ENCODE measurements at places on chromosomes 12 and 14.

DNA sequence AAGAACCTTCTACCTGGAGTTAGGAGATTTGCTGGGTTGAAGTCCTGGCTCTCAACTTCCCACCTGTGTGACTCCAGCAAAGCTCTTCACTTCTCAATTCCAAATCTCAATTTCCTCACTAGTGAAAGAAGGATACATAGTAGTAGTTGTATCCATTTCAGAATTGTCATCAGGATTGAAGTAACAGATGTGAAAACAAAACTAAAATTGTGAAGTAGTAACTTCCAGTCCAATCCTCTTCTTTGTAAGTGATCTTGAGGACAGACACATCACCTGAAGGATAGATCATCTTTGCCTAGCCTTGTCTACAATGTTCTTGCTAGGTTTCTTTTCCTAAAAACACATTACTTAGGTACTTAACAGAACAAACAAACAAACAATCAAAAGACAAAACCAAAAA, 1.2 kb upstream of the LRRK2 start:
- peak overlapping the region; percentile 28 for H3K4me3 ChIP-seq
- DNase-seq, result no peak
- peaks cover 19% of the 10 kb centered on the region for H3K27me3 ChIP-seq
- H3K27ac ChIP-seq, result no peak overlapping the region
- H3K4me1 ChIP-seq, result no peaks in the 10 kb centered on the region
- H3K36me3 ChIP-seq, result no peaks in the 10 kb centered on the region

- DNase-seq, result no peak
- peaks cover 4% of the 10 kb centered on the region for H3K4me1 ChIP-seq
- no peaks in the 10 kb centered on the region for H3K27me3 ChIP-seq
These were observed 98.4 kb downstream of the LGMN start for GRCh38 chr14:92649934-92650545.

- H3K27me3 ChIP-seq, result no peaks in the 10 kb centered on the region
- H3K4me3 ChIP-seq, result no peak overlapping the region
- no peak overlapping the region for H3K27ac ChIP-seq
- no peak for DNase-seq
- H3K4me1 ChIP-seq, result no peaks in the 10 kb centered on the region
These were observed 26.9 kb upstream of the PTGDR start for GRCh38 chr14:52240623-52241022.

DNA sequence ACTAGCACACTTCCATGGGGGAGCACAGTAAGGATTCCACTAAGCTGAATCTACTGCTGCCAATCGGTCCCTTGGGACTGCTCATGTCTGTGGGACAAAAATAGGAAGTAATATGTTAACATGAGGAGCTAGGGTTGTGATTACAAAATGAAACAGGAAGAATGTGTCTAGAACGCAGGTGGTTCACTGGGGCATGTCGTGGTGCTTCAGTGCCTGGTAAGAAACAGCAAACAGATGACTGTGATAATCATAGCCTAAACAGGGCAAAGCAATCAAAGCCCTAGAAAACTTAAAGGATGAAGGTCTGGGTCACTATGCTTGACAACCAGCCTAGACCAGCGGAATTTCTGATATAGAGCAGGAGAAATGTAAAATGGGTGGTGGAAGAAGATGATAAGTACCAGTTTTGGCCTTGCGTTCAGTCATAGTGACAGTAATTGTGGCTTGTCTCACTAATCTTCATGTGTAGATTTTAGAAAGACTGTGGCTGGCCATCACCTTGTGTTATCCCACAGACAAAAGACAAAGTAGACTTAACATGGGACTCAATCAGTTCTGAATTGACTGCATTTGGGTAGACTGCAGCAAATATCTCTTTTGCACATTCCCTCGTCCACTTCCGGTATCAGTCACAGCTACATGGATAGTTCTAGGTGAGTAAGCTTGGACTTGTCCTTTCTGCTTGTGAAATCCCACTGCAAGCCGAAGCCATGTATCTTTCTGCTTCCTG, 51.4 kb downstream of the WASHC3 start:
- no peak overlapping the region for H3K27ac ChIP-seq
- peaks cover 10% of the 10 kb centered on the region for H3K36me3 ChIP-seq
- no peaks in the 10 kb centered on the region for H3K4me1 ChIP-seq

DNA sequence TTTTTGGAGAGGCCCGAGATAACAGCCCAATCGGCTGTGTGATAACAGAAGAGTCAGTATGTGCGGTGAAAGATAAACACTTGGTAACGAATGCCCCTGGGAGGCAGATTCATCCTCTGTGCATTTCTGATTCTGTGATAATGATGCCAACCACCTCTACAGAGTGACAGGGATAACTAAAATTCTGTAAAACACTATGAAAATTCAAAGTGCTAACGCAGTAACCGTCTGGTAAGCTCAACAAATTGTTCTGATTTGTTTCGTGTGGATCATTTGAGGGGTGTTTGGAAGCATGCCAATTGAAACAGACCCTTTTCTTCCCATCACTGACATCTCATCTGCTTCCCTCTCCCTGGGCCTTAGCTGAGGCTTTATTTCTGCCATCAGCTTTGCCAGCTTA, 76.3 kb downstream of the ESR2 start:
- no peak overlapping the region for H3K4me3 ChIP-seq
- H3K4me1 ChIP-seq, result no peaks in the 10 kb centered on the region
- H3K36me3 ChIP-seq, result peaks cover 93% of the 10 kb centered on the region
- no peaks in the 10 kb centered on the region for H3K27me3 ChIP-seq

DNA sequence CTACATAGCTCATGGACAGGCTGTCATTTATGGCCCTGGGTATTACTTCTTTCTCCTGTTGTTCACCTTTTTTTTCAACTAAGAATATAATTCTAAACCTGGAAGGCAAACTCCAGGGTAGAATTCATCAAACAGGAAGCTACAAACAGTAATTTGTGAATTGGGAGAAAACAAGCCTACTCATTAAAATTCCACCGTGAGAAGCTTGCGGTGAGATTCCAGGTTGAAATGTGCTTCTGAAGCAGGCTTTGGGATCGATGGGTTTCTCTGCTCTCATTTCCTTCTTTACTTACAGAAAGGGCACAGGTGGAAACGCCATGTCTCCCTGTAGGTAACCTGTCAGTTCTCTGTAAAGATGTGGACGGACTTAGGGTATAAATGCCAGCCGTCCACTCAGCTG, 257.5 kb downstream of the TMEM132C start:
- no peak overlapping the region for H3K4me3 ChIP-seq
- no peaks in the 10 kb centered on the region for H3K4me1 ChIP-seq
- no peaks in the 10 kb centered on the region for H3K27me3 ChIP-seq
- H3K27ac ChIP-seq, result no peak overlapping the region
- no peaks in the 10 kb centered on the region for H3K36me3 ChIP-seq

GRCh38 chr14:101495284-101495683, 66.0 kb upstream of the DIO3 start:
- no peaks in the 10 kb centered on the region for H3K36me3 ChIP-seq
- H3K4me3 ChIP-seq, result no peak overlapping the region
- H3K4me1 ChIP-seq, result no peaks in the 10 kb centered on the region

- H3K27me3 ChIP-seq, result peaks cover 5% of the 10 kb centered on the region
- no peaks in the 10 kb centered on the region for H3K36me3 ChIP-seq
- H3K4me1 ChIP-seq, result peaks cover 10% of the 10 kb centered on the region
- DNase-seq, result no peak
- H3K4me3 ChIP-seq, result no peak overlapping the region
- no peak overlapping the region for H3K27ac ChIP-seq
These were observed 9.6 kb upstream of the SNAPC1 start for GRCh38 chr14:61752626-61753025.

DNA sequence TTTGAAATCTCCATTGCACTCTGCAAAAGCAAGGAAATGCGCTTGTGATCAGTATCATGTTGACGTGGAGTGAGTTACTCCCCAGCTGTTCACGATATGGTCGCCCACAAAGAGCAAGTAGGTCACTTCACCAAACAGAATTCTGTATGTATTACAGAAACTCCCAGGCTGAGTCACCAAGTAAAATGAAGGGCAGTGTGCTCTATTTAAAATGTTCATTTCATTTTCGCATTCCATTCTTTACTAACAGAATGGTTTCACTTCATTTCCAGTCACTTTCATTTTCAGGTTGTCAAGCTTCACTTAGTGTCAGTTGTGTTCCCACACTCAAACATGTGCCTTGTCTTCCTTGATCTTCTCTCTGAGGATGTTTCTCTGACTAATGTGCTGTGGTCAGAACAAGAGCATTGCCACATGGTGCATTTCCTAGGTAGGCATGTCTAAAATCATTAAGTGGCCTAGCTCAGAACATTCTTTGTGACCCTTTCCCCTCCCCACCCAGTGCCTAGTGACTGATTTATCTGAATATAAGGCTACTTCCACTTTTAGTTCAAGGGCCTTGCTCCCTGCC, 391.2 kb downstream of the RAD51B start:
- no peaks in the 10 kb centered on the region for H3K36me3 ChIP-seq
- H3K4me1 ChIP-seq, result peaks cover 17% of the 10 kb centered on the region
- H3K27me3 ChIP-seq, result no peaks in the 10 kb centered on the region
- peak; percentile 83 for DNase-seq
- H3K4me3 ChIP-seq, result no peak overlapping the region

- no peak overlapping the region for H3K4me3 ChIP-seq
- peaks cover 16% of the 10 kb centered on the region for H3K27me3 ChIP-seq
- no peaks in the 10 kb centered on the region for H3K36me3 ChIP-seq
- H3K4me1 ChIP-seq, result no peaks in the 10 kb centered on the region
These were observed 112.4 kb upstream of the TMEM132D start for GRCh38 chr12:130016194-130016593.
